ENCODE measurements at places on chromosomes 2 and 18. TPM values are rescaled to one million over a fixed set of nuclear protein-coding genes. Genes with fewer than 3 reads are reported as not detected.

DNA sequence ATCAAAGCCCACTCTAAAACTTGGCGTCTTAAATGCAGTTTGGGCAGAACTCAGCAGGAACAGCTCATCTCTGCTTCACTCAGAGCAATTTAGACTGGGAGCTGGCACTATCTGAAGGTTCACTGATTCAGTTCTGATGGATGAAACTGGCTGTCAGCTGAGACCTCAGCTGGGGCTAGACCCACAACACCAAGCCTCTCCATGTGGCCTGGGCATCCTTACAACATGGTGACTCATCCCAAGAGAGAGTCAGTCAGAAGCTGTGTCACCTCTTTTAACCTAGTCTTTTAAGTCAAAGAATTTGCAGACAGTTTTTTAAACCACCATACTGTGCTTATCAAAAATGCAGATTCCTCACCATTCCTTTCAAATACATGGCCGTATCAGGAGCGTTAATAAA is 62.6 kb upstream of the ZNF397 start:
- DNase-seq, result no peak

- DNase-seq, result no peak
These were observed 607 bp upstream of the UBE2F start for GRCh38 chr2:237966250-237966564.

DNA sequence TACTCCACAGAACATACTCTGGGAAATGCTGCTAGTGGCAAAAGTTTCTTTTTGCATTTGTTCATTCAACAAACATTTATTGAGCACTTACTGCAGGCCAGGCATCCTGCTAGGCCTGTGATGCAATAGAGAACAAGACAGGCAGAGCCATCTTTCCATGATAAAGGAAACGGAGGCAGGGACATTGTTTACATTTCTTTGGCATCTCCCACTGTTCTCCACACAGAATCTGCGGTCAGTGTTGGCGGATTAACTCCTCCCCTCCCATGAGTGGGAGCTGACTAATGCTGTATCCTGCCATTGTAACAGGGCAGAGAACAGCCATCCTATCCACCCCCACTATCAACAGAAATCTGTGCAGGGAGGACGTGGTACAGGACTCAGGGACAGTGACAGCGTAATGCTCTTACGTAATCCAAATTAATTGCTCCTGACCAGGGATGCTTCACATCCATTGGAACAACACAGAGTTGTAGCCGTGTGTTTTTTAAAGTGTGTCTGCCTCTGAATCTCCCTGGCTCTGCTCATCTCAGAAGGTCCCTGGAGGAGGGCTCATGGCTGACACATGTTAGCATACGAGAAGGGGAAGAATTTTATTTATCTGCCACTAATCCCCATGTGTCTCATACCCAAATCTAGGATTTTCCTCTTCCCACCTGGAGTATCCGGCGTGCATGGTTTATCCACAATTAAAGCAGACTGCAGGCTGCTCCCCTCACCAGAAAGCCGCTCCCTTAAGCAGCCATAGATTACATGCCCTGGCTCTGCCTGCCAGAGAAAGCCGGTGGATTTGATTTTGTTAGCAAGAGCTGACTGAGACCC is 32.3 kb downstream of the STEAP3 start:
- peak; percentile 41 for DNase-seq

Gene GAREM2
- 4.5 TPM for polyA plus RNA-seq

Gene CD302
- polyA plus RNA-seq, result 2.9 TPM

Gene GDF7
- 0.03 TPM for polyA plus RNA-seq

GRCh38 chr2:215866606-215867005 is 146.7 kb downstream of the MREG start:
- no peak for DNase-seq

- peak; percentile 95 for DNase-seq
These were observed at the start of gene COX5B for GRCh38 chr2:97645695-97646629. COX5B (plus strand) TSS chr2:97646062; CDS start chr2:97646087, 25 bp downstream.

- DNase-seq, result no peak
These were observed 24.4 kb downstream of the SATB2 start for GRCh38 chr2:199433204-199433832.

DNA sequence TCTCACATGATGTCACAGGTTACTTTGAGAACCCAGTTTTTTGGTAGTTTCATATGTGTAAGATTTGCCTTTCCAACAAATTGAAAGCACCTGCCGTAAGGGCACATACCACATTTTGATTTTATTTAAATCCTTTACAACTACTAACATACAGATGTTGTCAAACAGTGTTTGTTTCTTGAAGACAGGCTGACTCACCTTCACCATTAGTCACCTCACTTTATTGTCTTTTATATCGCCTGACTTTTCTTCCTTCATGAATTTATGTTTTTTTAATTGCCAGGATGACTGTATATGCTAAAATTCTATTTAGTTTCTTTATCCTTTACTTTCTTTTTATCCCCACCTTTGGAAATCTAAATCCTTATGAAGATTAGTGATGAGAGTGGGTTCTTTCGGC is 886.7 kb downstream of the SUCLG1 start:
- no peak for DNase-seq

Gene CSRNP3
- polyA plus RNA-seq, result 0.05 TPM

Gene SLC25A12
- 12.5 TPM for polyA plus RNA-seq

Gene OTOS
- polyA plus RNA-seq, result not detected

Gene STEAP3
- polyA plus RNA-seq, result 30.8 TPM

DNA sequence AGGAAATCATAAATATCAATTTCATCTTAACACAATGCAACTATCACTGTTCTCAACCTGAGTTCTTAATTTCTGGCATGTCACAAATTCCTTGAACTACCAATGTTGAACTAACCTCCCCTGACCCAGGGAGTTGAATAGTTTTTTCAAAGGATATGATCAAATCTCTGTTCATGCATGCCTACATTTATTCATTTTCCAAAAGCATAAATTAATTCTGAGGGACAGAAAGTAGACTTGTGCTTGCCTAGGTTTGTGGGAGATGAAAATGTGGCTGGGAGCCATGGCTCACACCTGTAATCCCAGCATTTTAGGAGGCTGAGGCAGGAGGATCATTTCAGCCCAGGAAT is 175.7 kb downstream of the TGIF1 start:
- DNase-seq, result no peak

DNA sequence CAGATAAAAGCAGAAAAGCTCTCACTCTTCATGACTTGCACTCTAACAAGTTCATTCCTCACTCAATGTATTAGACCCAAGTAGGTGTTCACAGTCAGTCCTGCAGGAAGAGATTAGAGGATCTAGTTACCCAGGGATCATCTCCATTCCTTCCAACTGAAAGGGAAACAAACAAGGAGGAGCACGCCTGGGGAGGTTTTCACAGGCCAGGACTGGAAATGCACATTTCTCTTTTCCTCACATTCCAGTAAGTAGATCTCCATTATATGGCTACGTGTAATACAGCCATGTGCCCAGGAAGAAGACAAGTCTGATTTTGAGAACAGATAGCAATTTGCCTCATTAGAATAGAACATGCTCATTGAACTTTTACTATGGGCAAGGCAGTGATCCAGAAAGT is 1132.2 kb upstream of the FAM98A start:
- DNase-seq, result no peak

GRCh38 chr2:121994238-121995206 is 239.1 kb downstream of the TSN start:
- DNase-seq, result no peak

DNA sequence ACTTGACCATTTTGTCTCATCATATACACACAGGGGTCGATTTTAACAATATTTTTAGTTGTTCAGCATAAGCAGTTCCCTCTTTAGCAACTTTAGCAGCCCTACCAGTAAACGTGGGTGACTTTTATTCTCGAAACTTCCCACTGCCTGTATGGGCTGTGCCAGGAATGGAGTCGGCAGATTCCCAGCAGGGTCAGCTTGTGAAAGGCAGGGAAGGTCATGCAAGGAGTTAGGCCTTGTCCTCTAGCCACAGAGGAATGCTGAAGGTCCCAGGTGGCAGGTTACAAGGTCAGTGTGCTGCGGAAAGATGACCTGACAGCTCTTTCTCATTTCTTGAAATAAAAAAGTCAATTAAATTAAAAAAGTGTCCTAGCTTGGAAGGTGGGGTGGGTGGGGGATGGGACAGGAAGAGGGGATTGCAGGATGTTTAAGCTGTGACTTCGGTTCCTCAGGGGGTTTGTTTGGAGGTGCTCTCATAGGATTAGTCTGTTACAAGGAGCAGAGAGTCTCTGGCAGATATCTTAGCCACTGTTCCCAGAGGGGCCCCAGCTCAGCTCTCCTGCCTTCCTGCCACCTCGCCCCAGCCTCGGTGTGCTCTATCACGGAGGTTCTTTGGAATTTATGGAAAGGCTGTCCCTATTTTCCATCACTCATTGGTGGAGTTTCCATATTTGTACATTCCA is 21.4 kb downstream of the DRC1 start:
- DNase-seq, result no peak

DNA sequence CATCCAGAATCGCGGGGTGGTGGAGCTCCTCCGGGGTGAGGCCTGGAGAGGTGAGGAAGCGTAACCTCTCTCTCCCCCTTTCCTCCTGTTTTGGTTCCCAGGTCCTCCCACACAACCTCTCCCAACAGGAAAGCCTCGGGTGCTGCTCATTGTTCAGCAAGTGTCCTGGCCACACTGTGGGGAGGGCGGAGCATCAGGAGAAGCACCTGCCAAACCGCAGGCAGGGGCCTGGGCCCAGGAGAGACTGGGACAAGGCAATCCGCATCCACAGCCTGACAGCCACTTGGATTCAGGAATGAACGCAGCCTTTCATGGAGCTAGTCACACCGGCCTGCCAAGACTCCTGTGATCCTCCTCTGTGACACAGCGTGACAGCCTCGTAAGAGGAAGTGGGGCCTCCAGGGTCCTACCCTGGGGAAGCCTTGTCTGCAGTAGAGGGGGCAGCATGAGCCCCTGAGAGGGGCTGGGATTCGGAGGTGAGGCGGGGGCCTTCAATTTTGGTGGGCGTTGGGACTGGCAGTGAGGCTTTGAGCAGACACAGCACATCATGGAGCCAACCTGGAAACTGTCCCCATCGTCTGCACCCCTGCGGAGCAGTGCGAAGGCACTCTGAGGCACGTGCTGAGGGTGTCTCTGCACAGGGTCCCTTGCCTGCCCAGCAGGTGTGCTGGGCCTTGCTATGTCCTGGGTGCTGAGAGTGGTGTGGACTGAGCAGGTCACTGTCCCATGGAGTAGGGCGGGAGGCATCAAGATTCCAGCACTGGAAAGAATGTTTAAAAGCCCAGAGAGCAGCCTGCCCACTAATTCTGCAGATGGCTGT is 62.2 kb downstream of the EDAR start:
- no peak for DNase-seq

GRCh38 chr2:220103596-220103995 is 476.2 kb downstream of the SLC4A3 start:
- no peak for DNase-seq
